Endodermal cell (in vitro differentiated cells): ENCODE measurements at places on chromosomes 7 and 10. TPM values are rescaled to one million over a fixed set of nuclear protein-coding genes. Genes with fewer than 3 reads are reported as not detected.

DNA sequence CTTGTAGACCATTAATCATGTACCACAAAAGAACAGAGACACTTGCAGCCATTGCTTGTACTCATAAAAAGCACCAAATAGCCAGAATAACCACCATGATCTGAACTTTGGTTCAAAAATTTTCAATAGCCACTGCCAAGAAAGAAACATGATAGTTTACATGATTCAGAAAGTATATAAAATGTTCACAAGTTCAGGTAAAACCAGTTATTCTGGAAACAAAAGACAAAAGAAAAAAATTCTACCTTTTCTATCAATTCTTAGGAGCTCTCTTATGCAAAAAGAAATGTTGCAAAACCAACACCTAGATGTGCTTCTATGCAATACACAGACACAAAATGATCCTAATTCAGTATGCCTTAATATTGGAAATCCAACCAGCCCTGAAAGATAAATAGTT, 108.7 kb downstream of the PCLO start:
- DNase-seq, result no peak
- no peak overlapping the region for H3K27ac ChIP-seq

GRCh38 chr7:51309361-51310130, 7.1 kb downstream of the COBL start:
- DNase-seq, result peak; percentile 65
- H3K4me1 ChIP-seq, result peaks cover 30% of the 10 kb centered on the region
- H3K27me3 ChIP-seq, result peaks cover under 1% of the 10 kb centered on the region
- H3K27ac ChIP-seq, result no peak overlapping the region
- no peak overlapping the region for H3K4me3 ChIP-seq

DNA sequence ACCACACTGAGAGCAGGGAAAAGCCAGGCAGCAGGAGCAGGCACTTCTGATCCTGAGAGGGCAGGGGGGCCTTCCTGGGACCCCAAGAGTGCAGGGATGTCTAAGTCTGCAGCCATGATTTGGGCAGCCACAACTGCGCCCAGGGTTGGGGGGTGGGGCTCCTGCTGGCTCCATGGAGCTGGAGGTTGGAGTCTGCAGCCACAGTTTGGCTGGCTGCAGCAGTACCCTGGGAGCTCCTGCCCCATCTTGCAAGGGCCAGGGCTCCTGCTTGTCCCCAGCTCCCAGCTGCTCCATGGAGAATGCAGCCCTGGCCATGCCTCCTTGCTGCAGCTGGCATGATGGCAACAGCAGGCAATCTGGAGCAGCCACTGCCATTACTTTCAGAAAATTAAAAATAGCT, 679.7 kb upstream of the LRRTM3 start:
- no peak overlapping the region for H3K27ac ChIP-seq
- no peaks in the 10 kb centered on the region for H3K27me3 ChIP-seq
- no peak for DNase-seq
- peaks cover 8% of the 10 kb centered on the region for H3K4me1 ChIP-seq
- no peak overlapping the region for H3K4me3 ChIP-seq
- no peaks in the 10 kb centered on the region for H3K36me3 ChIP-seq

Gene ZNF804B
- 0.13 and 0.23 TPM in 2 replicates for total RNA-seq

- peaks cover 3% of the 10 kb centered on the region for H3K4me1 ChIP-seq
- H3K27me3 ChIP-seq, result no peaks in the 10 kb centered on the region
- peak overlapping the region; percentile 22 for H3K27ac ChIP-seq
- no peak overlapping the region for H3K4me3 ChIP-seq
Observed at GRCh38 chr10:17003651-17004286, 125.8 kb downstream of the CUBN start.
